ENCODE measurements at places on chromosomes 11 and 22.
A peak's percentile ranks its signal among the peaks of the same experiment; 100 is the strongest.

GRCh38 chr11:10984250-10984649 is 126.4 kb upstream of the ZBED5 start:
- no peak for DNase-seq

- DNase-seq, result no peak
These were observed 48.9 kb downstream of the ST3GAL4 start for GRCh38 chr11:126404367-126404766.

DNA sequence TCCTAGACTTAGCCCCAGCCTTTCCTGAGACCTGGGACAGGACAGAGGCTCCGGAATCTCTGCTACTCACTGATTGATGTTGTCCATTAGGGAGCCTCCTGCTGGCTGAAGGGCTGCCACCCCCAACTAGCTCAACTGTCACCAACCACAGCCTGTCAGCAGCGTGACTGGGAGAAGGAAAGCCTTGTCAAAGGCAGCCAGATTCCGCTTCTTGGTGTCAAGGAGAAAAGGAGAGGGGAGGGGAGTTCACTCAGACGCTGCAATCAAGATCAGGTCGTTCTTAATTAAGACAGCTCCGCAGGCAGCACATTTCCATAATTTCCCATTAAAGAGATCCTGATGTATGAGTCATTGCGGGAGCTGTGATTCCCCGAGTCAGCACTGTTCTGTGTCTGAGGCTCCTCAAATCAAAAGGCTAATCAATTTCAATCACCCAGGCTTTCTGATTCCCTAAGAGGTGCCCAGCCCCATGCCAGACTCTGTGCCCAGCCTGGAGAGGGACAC is 152.8 kb upstream of the ZBED5 start:
- DNase-seq, result peak; percentile 4

DNA sequence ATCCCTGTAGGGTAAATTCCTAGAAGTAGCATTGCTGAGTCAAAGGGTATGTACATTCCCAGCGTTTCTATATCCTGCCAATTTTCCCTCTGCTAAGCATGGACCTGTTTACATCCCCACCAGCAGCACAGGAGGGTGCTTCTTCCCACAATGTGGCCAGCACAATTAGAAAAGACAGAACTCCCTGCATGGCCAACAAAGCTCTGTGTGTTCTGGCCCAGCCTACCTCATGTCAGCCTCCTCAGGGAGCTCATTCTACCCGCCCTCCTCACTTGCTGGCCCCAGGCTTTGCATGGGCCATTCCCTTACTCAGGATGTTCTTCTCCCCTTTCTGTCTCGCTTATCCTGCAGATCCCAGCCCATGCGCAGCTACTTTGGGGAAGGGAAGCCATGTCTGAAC is 186.1 kb downstream of the DSCAML1 start:
- DNase-seq, result no peak
